ENCODE measurements at places on chromosomes 4 and X. TPM values are rescaled to one million over a fixed set of nuclear protein-coding genes. Genes with fewer than 3 reads are reported as not detected.

MAP9 gene
- polyA plus RNA-seq: 2.4 TPM

NFXL1 gene
- 10.0 TPM for polyA plus RNA-seq

DNA sequence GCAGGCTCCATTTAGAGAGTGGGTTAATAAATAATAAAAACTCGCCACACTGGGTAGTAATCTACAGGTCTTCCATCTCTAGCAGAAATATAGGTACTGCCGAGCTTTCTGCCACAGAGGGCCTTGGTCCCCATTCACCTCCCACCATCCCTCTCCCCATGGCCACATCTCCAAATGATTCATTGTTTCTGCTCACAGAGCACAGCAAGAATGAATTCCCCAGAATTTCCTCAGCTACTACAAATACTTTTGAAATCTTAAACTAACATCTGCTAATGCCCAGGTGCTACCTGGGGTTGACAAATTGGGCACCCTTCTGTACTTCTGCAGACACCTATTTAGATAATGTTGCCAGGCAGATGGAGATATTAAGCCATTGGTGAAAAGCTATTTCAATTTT is 5.1 kb downstream of the PHEX start:
- H3K27ac ChIP-seq: no peak overlapping the region
- 0 out of 2 replicates have a peak, but pooled peaks cover 4% of the 10 kb centered on the region for H3K4me1 ChIP-seq
- H3K4me3 ChIP-seq: no peak overlapping the region
- H3K36me3 ChIP-seq: no peaks in the 10 kb centered on the region

DNA sequence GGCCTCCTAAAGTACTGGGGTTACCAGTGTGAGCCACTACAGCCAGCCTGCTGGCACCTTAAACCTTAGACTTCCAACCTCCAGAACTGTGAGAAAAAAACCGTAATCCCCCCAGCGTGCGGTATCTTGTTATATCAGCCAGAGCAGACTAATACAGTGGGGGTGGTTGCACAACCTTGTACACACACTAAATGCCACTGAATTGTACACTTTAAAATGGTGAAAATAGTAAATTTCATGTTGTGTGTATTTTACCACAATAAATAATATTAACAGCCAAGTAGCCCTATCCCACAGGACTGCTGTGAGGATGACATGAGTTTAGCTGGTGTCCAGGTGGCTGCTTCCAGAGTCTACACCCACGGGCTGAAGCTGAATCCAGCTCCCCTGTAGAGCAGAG is 38.8 kb downstream of the ZBTB49 start:
- DNase-seq: no peak
- no peaks in the 10 kb centered on the region for H3K4me1 ChIP-seq
- no peak overlapping the region for H3K27ac ChIP-seq
- H3K36me3 ChIP-seq: no peaks in the 10 kb centered on the region
- no peaks in the 10 kb centered on the region for H3K27me3 ChIP-seq
- no peak overlapping the region for H3K4me3 ChIP-seq

PNMA5 gene
- polyA plus RNA-seq: 0.11 TPM

DNA sequence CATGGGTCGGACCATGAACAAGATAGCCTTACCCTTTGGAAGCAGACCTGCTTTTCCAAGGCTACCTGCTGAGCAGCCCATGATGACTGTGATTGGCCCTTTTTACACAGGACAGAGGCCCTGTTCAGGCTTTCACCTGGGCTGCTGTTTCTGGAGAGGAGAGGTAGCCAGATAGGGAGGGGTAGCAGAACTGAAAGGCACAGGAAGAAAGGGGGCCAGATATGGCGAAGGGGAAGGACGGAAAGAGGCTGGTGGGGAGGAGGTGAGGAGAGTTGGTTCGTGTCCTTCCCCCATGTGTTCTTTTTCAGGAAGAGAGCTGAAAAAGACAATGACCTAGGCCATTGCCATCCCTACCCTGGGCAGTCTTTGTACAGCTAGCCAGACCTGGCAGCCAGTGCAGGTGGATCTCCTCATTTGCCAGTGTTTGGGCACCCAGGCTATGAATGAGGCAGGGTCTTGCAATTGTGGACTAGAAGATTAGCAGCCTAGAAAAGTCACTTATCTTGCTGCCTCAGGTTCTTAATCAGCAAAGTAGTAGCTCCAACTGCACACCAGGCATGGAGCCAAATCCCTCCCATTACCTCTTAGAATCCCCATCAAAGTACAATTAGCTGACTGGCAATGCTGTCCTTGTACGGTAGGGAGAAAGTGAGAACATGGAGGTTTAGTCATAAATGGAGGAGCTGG is 139.6 kb downstream of the AMMECR1 start:
- no peaks in the 10 kb centered on the region for H3K27me3 ChIP-seq
- no peak for DNase-seq
- H3K27ac ChIP-seq: no peak overlapping the region
- no peaks in the 10 kb centered on the region for H3K4me1 ChIP-seq

HSD17B13 gene
- 0.09 TPM for polyA plus RNA-seq

GRCh38 chr4:160611181-160611580 is 1508.3 kb downstream of the RAPGEF2 start:
- H3K36me3 ChIP-seq: no peaks in the 10 kb centered on the region
- no peaks in the 10 kb centered on the region for H3K4me1 ChIP-seq
- no peak overlapping the region for H3K4me3 ChIP-seq

DNA sequence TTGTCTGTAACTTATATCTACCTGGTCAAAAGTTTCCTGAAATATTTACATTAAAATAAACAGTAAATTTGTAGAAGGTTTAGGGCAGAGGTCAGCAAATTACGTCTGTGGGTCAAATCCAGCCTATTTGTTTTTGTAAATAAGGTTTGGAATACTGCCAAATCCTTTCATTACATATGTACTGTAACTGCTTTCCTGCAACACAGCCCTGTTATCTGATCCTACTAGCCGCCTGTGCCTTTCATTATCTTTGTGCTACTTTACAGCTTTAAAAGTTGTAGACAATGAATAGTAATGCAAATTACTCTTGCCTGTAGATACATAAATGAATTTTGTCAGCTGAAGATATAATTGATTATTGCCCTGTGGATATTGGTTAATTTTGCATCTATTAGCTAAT is 369.6 kb upstream of the SLC7A11 start:
- peaks cover 2% of the 10 kb centered on the region for H3K4me1 ChIP-seq
- H3K4me3 ChIP-seq: no peak overlapping the region
- H3K27ac ChIP-seq: no peak overlapping the region
- no peaks in the 10 kb centered on the region for H3K36me3 ChIP-seq

GLA gene
- 21.9 TPM for polyA plus RNA-seq

DNA sequence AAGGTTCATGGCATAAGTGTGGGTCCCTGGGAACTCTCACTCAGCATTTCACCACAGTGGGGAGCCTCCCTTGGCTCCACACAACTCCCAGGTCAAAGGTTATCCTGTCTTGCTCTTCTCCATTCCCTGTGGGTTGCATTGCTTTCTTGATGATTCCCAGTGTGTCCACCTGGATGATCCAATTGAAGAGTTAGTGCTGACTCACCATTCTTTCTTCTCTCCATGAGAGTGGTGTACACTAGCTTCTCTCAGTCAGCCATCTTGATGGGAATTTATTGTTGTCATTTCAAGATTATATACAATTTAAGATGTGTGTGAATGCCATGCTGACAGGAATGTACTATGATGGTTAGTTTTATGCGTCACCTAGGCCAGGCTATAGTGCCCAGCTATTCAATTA is 25.6 kb upstream of the C4orf17 start:
- H3K4me1 ChIP-seq: no peaks in the 10 kb centered on the region
- H3K27ac ChIP-seq: no peak overlapping the region
- DNase-seq: no peak
- H3K36me3 ChIP-seq: no peaks in the 10 kb centered on the region
- no peak overlapping the region for H3K4me3 ChIP-seq
- H3K27me3 ChIP-seq: no peaks in the 10 kb centered on the region

NHS gene
- polyA plus RNA-seq: 2.5 TPM

DNA sequence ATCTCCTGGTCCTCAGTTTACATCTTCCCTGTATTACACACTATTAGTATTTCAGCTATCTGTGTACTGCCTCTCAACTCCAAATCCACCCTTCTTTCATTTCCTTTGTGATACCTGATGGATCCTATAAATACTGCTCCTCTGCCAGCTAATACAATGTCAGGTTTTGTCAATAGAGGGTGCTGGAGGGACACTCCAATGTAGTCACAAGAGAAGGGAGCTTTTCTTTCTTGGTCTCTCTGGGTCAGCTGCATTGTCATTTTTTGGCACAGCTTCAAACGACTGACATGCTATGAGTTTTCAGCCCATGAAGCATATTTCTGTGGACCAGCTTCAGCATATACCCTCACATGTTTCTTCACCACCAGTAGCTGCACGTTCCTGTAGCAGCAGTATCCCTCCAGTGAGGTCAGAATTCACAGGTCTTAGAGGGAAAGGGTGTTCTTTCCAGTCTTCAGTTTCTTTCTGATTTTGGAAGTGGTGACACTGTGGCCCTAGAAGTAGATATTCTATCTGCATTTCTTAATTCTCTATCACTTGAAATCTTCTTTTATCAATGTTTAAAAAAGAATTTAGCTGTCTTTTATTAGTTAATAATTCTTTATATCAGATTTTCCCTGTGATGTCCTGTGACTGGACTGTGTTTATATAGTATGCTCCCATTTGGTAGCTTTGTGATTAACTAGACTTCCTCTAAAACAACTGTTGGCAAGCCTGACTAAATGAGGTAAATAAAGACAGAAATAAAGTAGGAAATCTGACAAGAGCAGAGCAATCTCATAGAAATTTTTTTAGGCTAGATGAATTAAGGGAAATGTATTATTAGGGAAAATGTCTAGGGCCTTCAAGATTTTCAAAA is 60.6 kb downstream of the GABRA2 start:
- no peak overlapping the region for H3K27ac ChIP-seq
- peak; percentile 47 for DNase-seq
- H3K4me3 ChIP-seq: no peak overlapping the region
- H3K36me3 ChIP-seq: no peaks in the 10 kb centered on the region

DNA sequence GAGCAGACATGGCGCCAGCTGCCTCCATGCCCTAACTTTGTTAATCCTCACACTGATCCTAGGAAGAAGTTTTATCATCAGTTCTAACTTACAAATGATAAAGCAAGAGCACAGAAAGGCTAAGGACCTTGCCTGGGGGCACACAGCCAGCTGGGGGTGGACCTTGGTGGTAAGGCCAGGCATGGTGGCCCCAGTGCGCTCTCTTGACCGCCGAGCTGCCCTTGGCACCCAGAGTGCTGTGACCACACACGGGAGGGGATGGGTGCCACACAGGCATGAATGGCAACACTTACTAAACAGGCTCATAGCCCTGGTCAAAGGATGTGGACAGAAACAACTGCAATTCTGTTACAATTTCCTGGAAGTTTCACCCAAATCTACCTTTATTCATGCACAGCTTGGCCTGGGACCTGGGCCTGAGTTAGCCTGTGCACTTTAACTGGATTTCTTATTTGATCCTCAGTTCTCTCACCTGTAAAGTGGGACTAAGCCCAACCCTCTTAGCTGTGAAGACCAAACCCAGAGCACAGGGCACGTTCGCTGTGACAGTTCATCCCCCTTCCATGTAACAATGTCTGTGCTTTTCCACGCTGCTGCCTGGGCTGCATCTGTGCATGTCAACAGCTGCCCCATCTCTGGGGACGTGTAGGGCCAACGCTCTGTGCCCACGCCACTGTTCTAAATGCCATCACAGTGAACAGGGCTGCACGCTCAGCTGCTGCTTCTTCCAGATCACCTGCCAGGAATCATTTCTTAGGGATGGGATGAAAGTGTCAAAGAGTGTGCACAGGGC is 44.8 kb downstream of the ACOX3 start:
- H3K4me3 ChIP-seq: no peak overlapping the region
- H3K27me3 ChIP-seq: no peaks in the 10 kb centered on the region
- no peak for DNase-seq
- peaks cover 7% of the 10 kb centered on the region for H3K4me1 ChIP-seq

DNA sequence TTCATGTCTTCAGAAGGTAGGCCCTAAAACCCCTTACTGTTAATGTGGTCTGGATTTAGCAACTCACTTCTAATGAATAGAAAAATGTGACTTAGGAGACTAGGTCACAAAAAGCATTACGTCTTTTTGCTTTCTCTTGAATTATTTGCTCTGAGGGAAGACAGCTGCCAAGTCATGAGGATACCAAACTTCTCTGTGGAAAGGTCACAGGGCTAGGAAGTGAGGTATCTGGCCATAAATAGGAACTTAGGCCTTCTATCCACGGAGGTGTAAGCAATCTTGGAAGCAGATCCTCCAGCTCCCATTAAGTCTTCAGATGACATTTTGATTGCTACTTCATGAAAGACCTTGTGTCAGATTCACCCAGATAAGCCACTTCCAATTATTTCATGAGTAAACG is 120.6 kb downstream of the JADE1 start:
- no peaks in the 10 kb centered on the region for H3K4me1 ChIP-seq
- H3K36me3 ChIP-seq: no peaks in the 10 kb centered on the region
- no peak for DNase-seq
- no peak overlapping the region for H3K27ac ChIP-seq
- H3K4me3 ChIP-seq: no peak overlapping the region

DNA sequence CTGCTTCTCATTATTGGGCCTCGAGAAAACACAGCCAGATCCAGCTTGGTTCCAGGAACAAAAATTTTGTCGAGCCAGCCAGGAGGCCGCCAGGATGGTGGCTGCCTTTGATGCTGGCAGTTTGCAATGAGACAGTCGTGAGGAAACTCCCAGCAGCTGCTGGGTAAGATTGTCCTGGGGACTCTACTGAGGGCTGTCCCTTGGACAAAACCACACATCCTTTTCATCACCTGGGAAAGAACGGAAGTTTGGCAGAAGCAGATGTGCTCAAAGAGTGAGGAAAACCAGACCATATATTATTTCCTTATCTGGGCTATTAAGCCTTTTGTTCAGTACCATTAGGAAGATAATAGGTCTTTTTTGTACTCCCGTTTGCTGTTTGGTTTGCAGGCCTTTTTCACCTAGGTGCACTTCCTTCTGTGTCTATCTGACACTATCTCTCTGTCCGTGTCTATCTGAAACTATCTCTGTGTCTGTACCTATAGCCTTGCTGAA is 13.4 kb upstream of the PAPSS1 start:
- peaks cover 8% of the 10 kb centered on the region for H3K27me3 ChIP-seq
- no peak for DNase-seq
- H3K36me3 ChIP-seq: no peaks in the 10 kb centered on the region
- H3K4me3 ChIP-seq: no peak overlapping the region

- H3K27me3 ChIP-seq: no peaks in the 10 kb centered on the region
- no peak overlapping the region for H3K27ac ChIP-seq
Observed at GRCh38 chr4:124803641-124804040, 91.1 kb upstream of the ANKRD50 start.

MAGEA4 gene
- 0.67 TPM for polyA plus RNA-seq

NXF2B gene
- not detected for polyA plus RNA-seq

- no peak for DNase-seq
- no peaks in the 10 kb centered on the region for H3K4me1 ChIP-seq
- no peak overlapping the region for H3K27ac ChIP-seq
- H3K4me3 ChIP-seq: no peak overlapping the region
- no peaks in the 10 kb centered on the region for H3K27me3 ChIP-seq
Observed at GRCh38 chrX:23832721-23833120, 49.7 kb downstream of the SAT1 start.

DNA sequence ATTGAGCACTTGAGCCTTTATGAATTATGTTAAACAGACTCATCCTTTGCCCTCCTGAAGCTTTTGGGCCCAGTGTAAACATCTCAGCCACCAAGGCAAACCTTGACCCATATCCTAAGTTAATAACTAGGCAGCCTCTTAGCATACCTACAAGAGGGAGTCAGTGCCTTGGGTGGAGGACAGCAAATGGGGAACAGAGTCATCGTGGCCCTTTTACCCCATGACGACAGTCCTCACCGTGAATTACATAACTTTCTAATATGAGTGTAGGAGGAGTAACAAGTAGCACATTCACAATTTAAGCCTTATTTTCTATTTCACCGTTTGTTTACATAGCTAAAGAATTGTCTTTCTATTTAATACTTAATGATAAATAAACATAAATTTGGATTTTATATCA is 16.8 kb downstream of the CLDN22 start:
- DNase-seq: no peak
- H3K27ac ChIP-seq: no peak overlapping the region
- H3K27me3 ChIP-seq: no peaks in the 10 kb centered on the region
- no peaks in the 10 kb centered on the region for H3K4me1 ChIP-seq
- no peaks in the 10 kb centered on the region for H3K36me3 ChIP-seq
- no peak overlapping the region for H3K4me3 ChIP-seq

Data from H1 (cell line).